ENCODE measurements at places on chromosomes 3 and 15.

GRCh38 chr15:94193906-94194305 is 37.5 kb upstream of the MCTP2 start:
- DNase-seq = no peak

DNA sequence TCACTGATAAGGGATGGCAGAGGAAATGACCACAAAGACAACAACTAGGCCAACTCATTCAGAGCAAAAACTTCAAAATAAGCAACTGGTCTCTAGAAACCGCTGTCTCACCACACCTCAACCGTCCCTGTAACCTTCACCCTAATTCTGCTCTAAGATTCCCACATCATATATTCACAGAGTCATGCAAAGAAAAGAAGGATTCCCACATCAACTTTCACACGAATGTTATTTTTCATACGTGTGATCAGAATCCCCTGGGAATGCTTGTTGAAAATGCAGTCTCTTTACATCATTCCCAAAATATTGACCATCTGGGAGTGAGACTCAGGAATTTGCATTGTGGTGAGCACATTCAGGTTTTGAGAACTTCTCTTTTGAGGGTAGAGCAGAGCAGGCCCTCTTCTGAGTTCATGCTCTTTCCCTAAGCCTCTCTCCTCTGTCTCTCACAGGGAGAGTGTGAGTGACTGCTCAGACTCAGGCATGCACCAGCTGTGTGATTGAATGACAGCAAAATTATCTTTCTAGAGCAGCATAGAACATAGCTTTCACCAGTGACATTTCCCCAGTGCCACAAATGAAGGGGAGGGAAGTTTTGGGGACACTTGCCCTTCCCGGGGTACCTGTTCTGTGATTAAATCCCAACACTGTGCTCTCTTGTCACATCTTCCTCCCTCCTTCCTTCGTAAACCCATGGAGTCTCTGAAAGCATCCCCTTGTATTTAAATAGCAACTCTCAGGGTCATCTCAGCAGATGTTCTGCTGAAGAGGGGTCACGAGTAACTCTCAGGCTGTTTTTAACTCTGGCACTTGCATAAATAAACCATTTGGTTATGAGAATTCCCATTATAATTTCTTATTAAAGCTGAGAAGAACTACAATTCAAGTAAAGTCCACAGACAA is 170.9 kb downstream of the PLCL2 start:
- peak; percentile 88 for DNase-seq

DNA sequence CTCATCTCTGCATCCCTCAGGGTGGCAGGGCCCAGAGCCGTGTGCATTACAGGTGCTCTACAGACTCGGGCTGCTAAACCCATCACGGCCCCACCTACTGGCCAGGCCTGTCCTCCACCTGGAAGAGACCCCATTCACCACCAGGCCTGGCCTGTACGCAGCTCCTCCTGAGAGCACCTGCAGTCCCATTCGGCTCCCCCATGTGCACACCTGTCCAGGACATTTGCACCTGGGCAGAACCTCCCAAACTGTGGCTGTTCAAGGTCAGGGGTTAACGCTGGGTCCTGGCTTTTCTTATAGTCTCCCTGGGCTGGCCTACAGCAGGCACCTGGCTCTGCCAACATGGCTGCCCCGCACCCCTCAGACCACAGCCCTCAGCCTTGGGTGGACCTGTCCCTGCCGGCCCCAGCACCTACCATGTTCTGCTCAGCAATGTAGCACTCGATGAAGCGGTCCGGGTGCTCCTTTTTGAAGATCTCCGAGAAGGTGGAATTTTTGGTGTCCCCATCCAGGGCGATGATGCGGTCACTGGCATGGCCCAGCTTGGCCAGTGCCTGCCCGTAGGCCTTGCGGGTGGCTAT is 25.7 kb downstream of the TKT start:
- DNase-seq = no peak

- DNase-seq = peak; percentile 64
These were observed 14.3 kb downstream of the SMC4 start for GRCh38 chr3:160413613-160414248.

GRCh38 chr15:31214864-31215489 is 111.7 kb upstream of the KLF13 start:
- no peak for DNase-seq

- DNase-seq = no peak
These were observed 25.9 kb downstream of the TLE3 start for GRCh38 chr15:70071799-70072198.

- no peak for DNase-seq
These were observed 273.0 kb downstream of the PLCL2 start for GRCh38 chr3:17157713-17158112.

GRCh38 chr15:69014454-69014853 is at the start of gene NOX5:
Gene NOX5, plus strand, starts transcription at chr15:69014695. Its CDS starts 41 bp downstream, at chr15:69014736.
- peak; percentile 61 for DNase-seq

DNA sequence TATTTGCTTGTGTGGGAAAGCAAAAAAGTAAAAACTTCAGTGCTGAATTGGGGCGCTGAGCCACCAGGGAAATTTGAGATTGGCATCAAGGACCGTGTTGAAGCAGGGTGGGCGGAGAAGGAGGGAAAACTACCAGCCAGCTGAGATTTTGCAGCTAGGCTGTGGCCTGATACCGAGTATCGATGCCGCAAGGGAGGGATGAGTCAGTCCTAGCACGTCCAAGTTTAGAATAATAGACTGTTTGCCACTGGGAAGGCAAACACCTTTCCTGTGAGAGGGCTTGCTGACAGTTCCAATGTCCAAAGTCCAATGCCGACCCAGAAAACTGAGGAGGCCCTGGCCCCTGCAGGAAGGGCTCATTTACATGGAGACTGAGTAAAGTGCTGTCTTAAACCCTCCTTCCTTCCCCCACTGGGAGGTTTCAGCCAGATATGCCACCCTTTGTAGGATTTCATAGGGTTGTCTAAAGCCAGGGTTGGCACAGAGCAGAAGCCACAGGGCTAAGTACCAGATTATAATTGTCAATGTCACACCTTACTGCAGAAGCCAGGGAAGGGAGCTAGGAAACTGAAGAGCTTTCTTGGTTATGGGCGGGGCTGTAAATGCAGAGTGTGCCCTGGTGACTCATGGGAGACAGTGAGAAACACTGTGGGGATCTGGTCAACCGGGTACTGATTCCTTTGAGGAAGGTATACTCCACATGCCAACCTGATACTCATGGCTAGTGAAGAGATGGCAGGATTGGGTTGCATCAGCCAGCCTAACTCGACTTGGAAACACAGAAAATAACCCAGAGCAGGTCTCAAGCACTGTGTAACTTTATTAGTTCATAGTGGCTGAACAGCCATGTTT is 28.4 kb upstream of the PIK3CB start:
- no peak for DNase-seq

DNA sequence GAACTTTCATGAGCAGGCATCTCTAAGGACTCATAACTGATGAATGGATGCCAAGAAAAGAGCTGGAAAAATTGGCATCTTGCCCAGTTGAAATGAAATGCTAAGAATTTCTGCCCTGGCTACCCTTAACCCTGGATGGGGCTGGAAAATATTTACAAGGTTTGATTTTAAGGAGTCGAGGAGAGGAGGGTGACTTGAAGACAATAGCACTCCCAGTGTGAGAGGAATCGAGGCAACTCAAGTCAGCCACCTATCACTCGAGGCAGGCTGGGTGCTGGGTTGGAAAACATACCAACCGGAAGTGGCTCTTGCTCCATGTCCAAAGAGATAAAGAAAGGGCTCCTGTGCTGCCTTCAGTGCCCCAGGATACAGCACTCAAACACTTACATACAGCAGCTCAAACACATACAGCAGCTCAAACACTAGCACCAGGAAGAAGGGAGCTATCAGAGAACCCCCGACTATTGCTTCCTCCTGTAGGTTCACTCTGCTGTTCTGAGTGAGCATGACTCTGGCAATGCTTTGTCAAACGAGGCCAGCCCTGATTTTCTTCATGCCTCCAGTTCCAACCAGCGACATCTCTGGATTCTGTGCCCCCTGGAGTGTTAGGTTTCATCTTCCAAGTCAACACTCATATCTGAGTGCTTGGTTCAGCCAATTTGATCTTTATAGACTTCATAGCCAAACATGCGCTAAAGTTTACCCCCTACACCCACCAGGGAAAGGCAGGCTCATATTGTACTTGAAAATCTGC is 4.9 kb downstream of the PRICKLE2 start:
- peak; percentile 70 for DNase-seq

DNA sequence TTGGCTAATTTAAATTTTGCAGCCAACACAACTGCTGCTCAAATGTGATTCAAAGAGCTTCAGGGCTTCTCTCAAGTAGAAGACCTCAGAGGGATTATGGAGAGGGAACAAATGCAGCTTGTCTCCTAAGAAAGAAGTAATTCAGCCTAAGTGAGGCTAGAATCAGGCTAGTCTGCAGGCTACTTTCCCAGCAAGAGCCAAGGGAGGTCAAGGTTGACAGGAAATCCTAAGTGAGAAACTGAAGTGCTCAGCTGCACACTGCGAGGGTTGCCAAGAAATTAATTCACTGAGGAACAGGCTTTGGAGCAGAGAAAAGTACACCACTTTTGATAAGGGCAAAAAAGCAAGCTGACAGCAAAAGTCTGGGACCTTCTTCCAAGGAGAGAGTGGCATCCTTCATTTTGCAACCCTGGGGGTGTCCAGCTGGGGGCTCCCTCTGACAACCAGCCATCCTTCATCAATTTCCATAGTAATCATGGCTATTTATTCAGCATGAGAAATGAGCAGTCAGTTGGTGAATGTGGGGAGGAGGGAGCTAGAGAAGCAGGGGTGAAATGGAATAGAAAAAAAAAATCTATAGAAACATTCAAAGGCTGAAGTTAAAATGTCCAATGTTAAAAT is 646.4 kb upstream of the ADAMTS9 start:
- no peak for DNase-seq

DNA sequence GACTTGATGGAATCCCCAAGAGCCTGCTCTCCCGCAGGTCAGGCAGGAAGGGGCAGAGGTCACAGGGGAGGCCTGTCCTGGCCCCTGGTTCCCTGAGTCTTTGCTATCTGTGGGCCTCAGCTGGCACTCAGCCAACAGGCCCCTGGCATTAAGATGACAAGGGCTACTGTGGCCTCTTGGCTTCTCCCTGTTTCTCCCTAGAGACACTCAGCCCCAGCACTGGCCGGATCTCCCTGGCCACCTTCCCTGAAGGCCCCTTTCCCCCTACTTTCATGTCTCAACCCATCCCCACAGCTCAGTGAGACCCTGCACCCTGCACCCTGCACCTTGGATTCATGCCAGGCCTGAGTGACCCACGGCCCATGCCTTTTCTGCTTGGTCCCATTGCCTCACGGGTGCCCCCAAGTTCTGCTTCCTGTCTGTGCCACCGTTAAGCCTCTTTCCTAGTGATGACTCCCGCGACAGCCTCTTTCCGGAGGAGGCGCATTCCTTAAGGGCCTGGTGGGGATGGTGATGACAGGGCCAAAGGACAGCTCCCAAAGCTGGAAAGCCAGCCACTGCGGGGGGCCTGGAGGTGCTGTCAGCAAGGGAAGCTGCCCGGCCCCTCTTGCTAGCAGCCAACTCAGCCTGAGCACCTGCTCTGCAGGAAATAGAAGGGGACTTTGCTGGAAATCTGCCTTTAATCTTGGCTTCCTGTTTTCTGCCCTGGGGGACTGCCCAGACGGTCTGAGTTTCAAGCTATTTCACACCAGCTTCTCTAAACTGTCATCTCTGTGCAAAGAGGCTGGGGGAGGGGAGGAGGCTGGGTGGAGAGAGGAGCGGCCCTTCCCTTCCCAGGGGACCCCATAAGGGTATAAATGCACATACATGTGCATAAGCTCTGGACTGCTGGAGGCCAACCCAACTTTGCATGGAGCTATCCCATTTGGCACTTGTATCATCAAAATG is 4.8 kb upstream of the CSK start:
- DNase-seq = no peak

- DNase-seq = no peak
These were observed 69.9 kb downstream of the COL8A1 start for GRCh38 chr3:99708207-99708745.

GRCh38 chr3:37324850-37325321 is 150.5 kb upstream of the LRRFIP2 start:
- no peak for DNase-seq

- no peak for DNase-seq
These were observed 35.7 kb downstream of the CORO2B start for GRCh38 chr15:68614286-68615035.

DNA sequence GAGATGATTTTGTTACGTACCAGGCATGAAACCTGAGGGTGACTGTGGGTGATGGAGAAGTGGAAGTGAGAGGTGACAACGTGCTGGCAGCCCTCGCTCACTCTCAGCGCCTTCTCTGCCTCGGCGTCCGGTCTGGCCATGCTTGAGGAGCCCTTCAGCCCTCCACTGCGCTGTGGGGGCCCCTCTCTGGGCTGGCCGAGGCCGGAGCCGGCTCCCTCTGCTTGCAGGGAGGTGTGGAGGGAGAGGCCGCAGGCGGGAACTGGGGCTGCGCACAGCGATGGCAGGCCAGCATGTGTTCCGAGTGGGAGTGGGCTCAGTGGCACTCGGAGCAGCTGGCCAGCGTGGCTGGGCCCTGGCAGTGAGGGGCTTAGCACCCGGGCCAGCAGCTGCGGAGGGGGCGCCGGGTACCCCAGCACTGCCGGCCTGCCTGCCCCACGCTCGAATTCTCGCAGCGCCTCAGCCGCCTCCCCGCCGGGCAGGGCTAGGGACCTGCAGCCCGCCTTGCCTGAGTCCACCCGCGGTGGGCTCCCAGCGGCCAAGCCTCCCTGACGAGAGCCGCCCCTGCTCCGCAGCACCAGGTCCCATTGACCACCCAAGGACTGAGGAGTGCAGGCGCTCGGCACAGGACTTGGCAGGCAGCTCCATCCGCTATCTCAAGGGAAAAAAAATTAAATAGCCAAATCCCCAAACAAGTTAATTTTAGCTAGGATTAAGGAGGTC is 29.7 kb upstream of the MYRIP start:
- no peak for DNase-seq

- peak; percentile 18 for DNase-seq
These were observed 16.1 kb downstream of the POU1F1 start for GRCh38 chr3:87260270-87260669.

Measured in fibroblast of skin of left quadriceps (primary cell).